ENCODE measurements at places on chromosomes 12 and 14.

- DNase-seq: no peak
Observed at GRCh38 chr14:24074625-24075484, 3.5 kb downstream of the CPNE6 start.

GRCh38 chr12:128791395-128792322 is 32.1 kb downstream of the SLC15A4 start:
- no peak for DNase-seq

DNA sequence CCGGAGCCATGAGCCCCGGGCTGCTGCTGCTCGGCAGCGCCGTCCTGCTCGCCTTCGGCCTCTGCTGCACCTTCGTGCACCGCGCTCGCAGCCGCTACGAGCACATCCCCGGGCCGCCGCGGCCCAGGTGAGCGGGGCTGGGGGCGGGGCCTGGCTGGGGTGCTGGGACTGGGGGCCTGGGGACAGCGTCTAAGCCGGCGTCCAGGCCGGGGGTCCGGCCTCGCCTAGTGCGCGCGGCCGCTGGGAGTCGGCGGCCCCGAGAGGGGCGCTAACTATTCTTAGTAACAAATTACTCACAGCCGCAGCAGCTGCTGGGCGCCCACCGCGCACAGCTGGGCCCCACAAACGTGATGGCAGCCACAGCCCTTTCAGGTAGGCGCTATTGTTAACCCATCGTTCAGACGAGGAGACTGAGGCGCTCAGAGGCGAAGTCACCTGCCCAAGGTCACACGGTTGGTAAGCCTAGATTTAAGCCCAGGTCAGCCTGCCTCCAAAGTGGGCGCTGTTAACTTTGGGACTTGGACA is 374 bp downstream of the CYP46A1 start:
- no peak for DNase-seq

GRCh38 chr12:40681148-40681547 is 11.1 kb upstream of the CNTN1 start:
- no peak for DNase-seq

DNA sequence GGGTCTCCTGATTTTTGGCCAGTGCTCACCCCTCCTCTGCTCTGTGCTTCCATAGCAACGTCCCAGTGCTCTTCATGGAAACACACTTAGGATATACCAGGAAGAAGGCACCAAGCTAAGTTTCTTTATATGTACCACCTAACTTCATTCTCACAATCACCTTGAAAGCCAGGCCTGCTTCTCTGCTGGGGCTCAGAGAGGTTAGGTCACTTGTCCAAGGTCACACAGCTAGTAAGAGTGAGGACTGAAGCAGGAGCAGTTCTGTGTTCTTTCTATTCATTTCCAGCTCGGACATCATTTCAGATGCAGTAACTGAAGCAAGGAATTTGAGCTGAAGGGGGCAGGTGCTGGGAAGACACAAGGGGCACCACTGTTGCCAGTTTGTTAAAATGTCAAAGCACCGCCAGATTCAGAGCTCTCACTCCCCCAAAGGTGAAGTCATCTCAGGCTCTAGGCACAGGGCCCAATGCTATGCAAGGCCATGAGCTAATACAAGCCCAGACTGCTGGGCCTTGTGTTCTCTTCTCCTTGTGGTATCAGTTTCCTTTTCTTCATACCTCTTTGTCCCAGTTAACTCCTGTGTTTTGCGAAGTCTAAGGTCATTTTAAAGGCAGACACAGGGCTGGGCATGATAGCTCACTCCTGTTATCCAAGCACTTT is 19.7 kb upstream of the YY1 start:
- no peak for DNase-seq

Measured in HS-5 (cell line).